ENCODE measurements at places on chromosomes 11 and 22. TPM values are rescaled to one million over a fixed set of nuclear protein-coding genes. Genes with fewer than 3 reads are reported as not detected.

DNA sequence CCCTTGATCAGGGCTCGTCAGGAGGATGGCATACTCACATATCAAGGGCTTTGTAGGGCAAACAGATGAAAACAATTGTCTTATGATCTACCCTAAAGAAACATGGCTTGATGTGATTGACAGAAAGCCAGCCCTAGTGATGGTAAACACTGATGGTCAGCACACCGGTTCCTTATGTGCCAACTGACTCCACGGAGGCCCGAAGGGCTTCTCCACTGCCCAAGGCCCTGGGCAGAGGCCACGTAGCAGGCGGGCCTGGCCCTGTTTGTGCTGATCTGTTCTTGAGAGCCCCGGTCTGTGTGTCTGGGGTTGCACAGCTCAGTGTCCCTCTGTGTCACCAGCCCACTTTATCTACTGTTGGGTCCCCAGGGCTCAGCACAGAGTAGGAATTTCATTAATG, 115.2 kb downstream of the GRIK4 start:
- H3K4me1 ChIP-seq = no peaks in the 10 kb centered on the region
- DNase-seq = no peak
- no peak overlapping the region for H3K27ac ChIP-seq

DNA sequence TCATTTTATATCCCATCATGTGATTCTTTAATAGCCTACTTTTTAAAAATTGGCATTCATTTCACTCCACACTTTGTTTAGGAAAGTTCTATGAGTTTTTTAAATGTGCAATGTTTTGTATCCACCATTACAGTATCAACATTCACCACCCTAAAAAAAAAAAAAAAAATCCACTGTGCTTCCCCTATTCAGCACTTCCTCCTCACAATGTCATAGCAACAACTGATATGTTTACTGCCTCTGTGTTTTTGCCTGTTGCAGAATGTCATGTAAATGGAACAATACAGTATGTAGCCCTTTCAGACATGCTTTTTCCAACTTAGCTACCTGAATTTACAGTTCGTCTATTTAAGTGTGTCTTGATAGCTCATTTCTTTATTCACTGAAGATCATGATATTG, 754.2 kb downstream of the FAM181B start:
- peaks cover 3% of the 10 kb centered on the region for H3K36me3 ChIP-seq
- no peak overlapping the region for H3K4me3 ChIP-seq
- no peaks in the 10 kb centered on the region for H3K27me3 ChIP-seq

GRCh38 chr11:103789952-103790351, 246.5 kb upstream of the DDI1 start:
- H3K4me3 ChIP-seq = no peak overlapping the region
- peaks cover 6% of the 10 kb centered on the region for H3K36me3 ChIP-seq
- no peak for DNase-seq
- no peaks in the 10 kb centered on the region for H3K4me1 ChIP-seq
- H3K27me3 ChIP-seq = no peaks in the 10 kb centered on the region
- no peak overlapping the region for H3K27ac ChIP-seq

GRCh38 chr11:128745311-128746136, 51.7 kb downstream of the FLI1 start:
- no peak overlapping the region for H3K4me3 ChIP-seq
- no peak for DNase-seq
- H3K4me1 ChIP-seq = peaks cover 25% of the 10 kb centered on the region
- H3K36me3 ChIP-seq = peaks cover 17% of the 10 kb centered on the region

GRCh38 chr11:127105593-127106541, 105.3 kb upstream of the KIRREL3 start:
- no peak for DNase-seq
- peaks cover 19% of the 10 kb centered on the region for H3K27me3 ChIP-seq

- peaks cover 12% of the 10 kb centered on the region for H3K36me3 ChIP-seq
- H3K4me3 ChIP-seq = no peak overlapping the region
- peaks cover 4% of the 10 kb centered on the region for H3K4me1 ChIP-seq
- H3K27me3 ChIP-seq = no peaks in the 10 kb centered on the region
Observed at GRCh38 chr22:28259774-28260312, 340.8 kb upstream of the PITPNB start.

GRCh38 chr11:117230286-117230961, 1.4 kb downstream of the PCSK7 start:
- DNase-seq = no peak
- H3K4me3 ChIP-seq = peak overlapping the region; percentile 98
- peaks cover 12% of the 10 kb centered on the region for H3K36me3 ChIP-seq
- no peak overlapping the region for H3K27ac ChIP-seq
- H3K27me3 ChIP-seq = no peaks in the 10 kb centered on the region

DNA sequence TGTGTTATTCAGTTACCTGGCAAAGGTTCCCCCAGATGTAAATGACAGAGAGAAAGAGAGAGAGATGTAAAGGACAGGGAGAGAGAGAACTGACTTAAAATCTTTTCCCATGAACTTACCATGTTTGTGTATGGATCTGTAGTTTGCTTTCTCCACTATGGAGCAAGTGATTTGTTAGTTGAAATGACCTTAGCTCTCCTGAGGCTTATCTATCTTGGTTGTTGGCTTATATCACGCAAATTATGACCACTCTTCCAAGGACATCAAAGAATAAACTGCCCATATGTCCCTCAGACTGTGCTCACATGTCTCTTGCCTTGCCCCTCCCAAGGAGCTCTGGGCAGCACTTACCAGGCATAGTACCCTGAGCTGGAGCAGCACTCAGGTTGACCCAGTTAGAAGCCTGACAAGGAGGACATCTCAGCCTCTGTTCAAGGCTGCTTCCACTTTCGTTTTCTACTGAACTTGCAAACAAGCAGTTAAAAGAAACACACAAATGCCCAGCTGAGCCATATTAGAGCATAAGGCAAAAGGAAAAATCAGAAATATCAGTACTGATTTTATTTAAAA, 95.3 kb upstream of the RCN1 start:
- peaks cover 41% of the 10 kb centered on the region for H3K27me3 ChIP-seq
- no peaks in the 10 kb centered on the region for H3K36me3 ChIP-seq
- no peaks in the 10 kb centered on the region for H3K4me1 ChIP-seq
- no peak overlapping the region for H3K27ac ChIP-seq
- no peak overlapping the region for H3K4me3 ChIP-seq
- DNase-seq = no peak

The CARD10 gene
- 29.2 TPM for total RNA-seq

The SCO2 gene
- total RNA-seq = not detected

- H3K4me3 ChIP-seq = no peak overlapping the region
- no peaks in the 10 kb centered on the region for H3K36me3 ChIP-seq
- H3K4me1 ChIP-seq = no peaks in the 10 kb centered on the region
- no peak for DNase-seq
- H3K27me3 ChIP-seq = no peaks in the 10 kb centered on the region
Observed at GRCh38 chr11:68282141-68282860, 10.5 kb upstream of the C11orf24 start.

GRCh38 chr11:126993599-126993998, 7.0 kb downstream of the KIRREL3 start:
- H3K4me3 ChIP-seq = no peak overlapping the region
- peak overlapping the region; percentile 84 for H3K27ac ChIP-seq
- no peaks in the 10 kb centered on the region for H3K36me3 ChIP-seq
- no peaks in the 10 kb centered on the region for H3K27me3 ChIP-seq
- H3K4me1 ChIP-seq = peaks cover 44% of the 10 kb centered on the region

DNA sequence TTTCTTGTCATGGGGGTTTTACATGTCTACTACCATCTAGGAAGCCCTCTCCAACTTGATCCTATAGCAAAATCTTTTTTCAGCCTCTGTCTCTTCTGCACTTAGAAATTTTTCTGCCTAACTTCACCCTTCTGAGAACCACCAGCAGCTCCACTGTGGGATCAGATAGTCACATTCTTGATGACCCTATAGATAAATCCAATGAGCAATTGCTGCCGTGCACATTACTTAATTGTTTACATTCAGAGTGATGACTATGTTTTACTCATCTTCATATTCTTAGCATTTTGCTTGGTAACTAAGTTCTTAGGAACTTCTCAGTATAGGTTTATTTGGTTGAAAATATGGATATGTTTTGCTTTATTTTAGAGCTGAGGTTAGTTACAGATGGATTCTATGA, 12.4 kb upstream of the ETS1 start:
- no peak overlapping the region for H3K4me3 ChIP-seq
- DNase-seq = no peak
- H3K27me3 ChIP-seq = no peaks in the 10 kb centered on the region
- no peaks in the 10 kb centered on the region for H3K36me3 ChIP-seq
- H3K4me1 ChIP-seq = peaks cover 5% of the 10 kb centered on the region

DNA sequence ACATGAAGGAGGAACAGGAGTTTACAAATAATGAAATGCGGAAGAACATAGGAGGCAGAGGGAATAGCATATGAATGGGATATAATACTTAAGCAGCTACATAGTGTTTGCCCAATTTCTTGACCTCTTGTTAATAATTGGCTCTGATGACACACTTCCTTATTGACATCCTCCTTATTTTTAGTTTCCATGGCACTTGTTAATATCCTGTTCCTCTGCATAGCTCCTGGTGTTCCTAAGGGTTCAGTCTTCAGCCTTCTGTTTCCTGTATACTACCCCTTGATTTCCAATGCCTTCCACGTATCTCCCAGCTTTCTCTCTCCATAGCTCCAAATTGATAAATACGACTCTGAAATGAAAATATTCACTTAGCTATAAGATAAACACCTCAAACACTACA, 663.8 kb upstream of the API5 start:
- no peaks in the 10 kb centered on the region for H3K4me1 ChIP-seq
- H3K4me3 ChIP-seq = no peak overlapping the region
- no peaks in the 10 kb centered on the region for H3K27me3 ChIP-seq

DNA sequence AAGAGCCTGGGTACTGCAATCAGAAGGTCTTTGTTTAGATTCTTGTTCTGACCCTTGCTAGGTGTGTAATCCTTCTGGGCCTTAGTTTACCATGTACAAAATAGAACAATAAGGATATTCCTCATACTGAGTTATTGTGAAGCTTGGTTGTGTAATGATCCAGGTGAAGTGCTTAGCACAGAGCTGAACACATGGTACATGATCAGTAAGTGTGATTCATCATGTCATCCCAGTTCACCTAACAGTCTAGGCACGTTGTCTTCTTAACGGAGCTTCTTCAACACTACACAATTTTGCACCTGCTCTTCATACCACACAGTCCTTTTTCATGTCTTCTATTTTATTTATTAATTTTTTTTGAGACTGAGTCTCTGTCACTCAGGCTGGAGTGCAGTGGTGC, 234.3 kb upstream of the TENM4 start:
- no peaks in the 10 kb centered on the region for H3K27me3 ChIP-seq
- no peak overlapping the region for H3K27ac ChIP-seq
- no peak overlapping the region for H3K4me3 ChIP-seq

The KIF18A gene
- total RNA-seq = 3.9 TPM
